ENCODE measurements at places on chromosomes 1 and 21.

DNA sequence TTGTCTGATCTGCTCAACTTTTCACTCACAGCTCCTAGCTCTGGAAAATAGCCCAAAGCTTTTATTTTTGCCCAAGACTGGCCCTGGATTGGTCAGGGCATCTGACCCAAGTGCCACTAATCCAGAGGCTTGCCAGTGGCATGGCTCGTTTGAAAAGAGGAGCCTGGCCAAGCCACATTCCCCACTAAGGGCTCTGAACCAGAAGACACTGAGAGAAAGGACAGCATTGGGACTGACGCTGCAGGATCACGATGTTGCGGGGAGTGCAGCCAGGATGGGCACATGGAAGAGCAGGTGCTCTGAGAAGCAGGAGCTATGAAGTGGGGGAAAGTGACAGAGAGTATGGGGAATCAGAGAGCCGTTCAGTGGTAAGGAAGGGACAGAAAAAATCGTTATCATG lies 44.9 kb upstream of the TSPAN2 start:
- no peak for DNase-seq

DNA sequence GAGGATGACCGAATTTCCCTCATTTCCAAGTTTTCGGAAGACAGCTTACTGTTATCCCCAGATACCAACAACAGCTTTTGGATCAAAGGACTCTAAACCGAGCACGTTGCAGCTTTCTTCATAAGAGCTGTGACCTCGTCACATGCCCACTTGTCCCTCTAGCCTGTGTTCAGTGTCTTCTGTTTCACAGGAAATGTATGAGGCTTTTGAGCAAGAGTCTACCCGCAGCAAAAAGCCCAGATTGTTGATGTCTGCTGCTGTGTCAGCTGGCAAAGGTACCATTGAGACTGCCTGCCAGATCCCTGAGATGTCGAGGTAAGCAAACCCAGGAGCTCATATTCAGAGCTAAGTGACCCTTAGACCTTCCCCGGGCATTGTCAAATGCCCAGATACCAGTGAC lies 24.1 kb downstream of the CHI3L2 start:
- DNase-seq, result no peak

GRCh38 chr1:77649127-77649526 lies 33.3 kb downstream of the ZZZ3 start:
- no peak for DNase-seq

DNA sequence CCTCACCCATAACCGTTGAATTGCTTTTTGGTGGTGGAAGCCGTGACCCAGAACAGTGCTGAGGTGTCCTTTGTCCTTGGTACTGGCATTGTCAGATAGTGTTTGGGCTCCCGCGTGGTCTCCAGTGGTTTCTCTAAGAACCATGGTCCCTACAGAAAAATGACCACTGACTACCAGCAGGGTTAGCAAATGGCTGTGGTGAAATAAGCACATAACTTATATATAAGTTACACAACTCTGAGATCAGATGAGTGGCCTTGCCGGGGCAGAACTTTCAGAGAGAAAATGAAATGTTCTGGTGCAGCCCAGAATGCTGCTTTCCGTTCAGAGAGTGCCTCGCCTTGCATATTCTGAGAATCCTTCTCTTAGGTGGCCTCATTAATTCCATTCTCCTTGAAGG lies 5.0 kb downstream of the SLC37A1 start:
- DNase-seq, result no peak

- DNase-seq, result no peak
Measured at GRCh38 chr1:10064416-10065343, 31.9 kb downstream of the UBE4B start.

- peak; percentile 52 for DNase-seq
Measured at GRCh38 chr1:167059045-167059808, 30.9 kb downstream of the GPA33 start.

- DNase-seq, result no peak
Measured at GRCh38 chr1:27342778-27343638, 1.2 kb downstream of the SYTL1 start.

DNA sequence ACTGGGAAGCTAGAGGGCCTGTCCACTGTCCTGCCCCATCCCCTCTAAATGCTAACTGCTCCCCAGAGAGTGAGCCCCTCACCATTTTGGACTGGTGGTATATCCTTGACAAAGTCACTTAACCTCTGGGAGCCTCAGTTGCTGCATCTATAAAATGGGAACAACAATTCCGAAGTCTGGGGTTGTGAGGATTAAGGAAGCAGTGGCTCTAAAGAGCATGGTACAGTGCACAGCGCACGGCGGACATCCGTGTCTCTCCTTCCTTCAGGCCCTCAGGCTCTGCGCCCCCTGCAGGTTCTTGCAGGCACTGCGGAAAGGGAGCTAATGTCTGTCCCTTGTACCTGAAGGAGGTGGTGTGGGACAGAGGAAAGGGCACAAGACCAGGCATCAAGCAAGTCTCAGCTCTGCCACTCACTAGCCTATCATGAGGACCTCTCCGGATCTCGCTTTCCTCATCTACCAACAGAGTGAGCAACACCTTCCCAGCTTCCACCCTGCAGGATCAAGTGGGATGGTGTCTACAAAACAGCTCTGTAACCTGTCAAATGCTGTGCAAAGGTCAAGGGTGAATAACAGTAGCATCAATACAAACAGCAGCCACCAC lies 20.1 kb downstream of the ECE1 start:
- peak; percentile 34 for DNase-seq

Measured in HCEC 1CT (cell line).